ENCODE measurements at places on chromosomes 5 and 9.

DNA sequence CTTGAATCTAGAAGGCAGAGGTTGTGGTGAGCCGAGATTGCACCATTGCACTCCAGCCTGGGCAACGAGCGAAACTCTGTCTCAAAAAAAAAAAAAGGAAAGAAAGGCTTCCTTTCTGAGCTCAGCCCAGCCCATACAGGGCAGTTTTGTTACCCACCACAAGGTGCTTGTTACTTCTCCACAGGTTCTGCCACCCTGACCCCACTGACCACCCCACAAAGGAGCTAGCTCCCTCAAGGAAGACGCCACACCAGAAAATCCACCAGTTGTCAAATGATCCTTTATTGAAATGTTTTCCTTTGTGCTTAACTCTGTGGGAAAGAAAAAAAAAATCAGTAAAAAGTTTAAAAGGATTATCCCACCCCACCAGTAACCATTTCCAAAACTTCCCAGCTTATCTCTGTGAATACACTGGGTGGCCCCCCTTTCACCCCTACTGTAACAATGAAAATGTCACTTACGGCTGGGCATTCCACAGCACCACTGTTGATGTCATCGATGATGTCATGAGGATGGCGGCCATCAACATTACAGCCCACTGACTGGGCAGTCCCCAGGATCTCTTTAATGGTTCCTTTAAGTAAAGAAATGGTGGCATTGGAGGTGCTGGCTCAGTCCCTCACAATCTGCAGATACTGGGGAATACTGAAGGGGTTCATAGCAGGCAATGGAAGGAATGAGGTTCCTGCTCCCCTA is 3.6 kb downstream of the RPL12 start:
- DNase-seq = no peak

DNA sequence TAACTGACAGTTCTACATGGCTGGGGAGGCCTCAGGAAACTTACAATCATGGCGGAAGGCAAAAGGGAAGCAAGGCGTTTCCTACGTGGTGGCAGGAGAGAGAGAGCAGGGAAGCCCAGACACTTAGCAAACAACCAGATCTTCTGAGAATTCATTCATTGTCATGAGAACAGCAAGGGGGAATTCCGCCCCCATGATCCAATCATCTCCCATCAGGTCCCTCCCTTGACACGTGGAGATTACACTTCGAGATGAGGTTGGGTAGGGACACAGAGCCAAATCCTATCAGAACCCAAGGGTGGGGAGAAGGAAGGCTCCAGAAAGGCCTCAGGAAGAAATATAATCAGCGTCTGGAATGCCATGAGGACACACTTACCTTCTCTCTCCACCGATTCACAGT is 34.3 kb downstream of the KIF4B start:
- no peak for DNase-seq

- DNase-seq = no peak
Observed at GRCh38 chr5:1666221-1666620, 133.4 kb downstream of the MRPL36 start.

GRCh38 chr5:175878544-175879438 is 7.4 kb downstream of the CPLX2 start:
- DNase-seq = no peak

DNA sequence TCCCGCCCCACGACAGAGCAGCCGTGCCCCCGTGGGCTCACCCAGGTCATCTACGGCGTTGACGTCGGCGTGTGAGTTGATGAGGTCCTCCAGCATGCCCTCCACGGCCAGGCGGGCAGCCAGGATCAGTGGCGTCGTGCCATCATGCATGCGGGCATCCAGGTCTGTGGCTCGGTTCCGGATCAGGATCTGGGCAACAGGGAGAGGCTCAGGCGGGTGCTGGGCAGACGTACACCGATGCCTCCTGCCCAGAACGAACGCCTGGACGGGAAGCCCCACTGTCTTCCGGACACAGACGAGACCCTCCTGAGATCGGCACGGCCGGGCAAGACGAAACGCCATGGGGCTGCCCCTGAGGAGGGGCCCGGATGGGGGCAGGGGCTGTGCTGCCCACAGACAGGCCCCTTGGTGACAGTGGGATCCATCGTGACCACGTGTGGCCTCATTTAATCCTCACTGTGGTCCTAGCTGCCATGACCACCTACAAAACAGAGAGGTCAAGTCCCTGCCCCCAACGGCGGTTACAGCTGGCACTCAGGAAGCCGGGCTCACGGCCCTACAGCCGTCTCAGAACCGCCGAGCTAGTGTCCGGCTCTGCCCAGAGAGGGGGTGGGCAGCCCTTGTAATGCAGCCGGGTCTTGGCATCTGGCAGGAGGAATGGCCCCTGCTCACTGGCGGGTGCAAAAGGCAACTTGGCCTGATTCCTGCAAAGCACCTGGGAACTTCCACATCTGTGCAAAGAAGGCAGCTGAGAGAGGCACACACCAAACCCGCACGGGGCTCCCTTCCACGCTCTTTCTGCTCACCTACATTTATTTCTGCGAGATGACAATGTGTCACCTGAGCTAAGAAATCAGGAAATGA is 16.5 kb upstream of the SEC16A start:
- DNase-seq = no peak

Measured in stimulated activated CD4-positive, alpha-beta T cell treated with anti-CD3 and anti-CD28 coated beads, Interleukin-12 subunit alpha, Interleukin-12 subunit beta, amount 100 ng/mL, for 24 hours (primary cell).